ENCODE measurements at places on chromosomes 3 and 15.

GRCh38 chr15:70636540-70637165, 126.7 kb downstream of the UACA start:
- DNase-seq, result no peak

DNA sequence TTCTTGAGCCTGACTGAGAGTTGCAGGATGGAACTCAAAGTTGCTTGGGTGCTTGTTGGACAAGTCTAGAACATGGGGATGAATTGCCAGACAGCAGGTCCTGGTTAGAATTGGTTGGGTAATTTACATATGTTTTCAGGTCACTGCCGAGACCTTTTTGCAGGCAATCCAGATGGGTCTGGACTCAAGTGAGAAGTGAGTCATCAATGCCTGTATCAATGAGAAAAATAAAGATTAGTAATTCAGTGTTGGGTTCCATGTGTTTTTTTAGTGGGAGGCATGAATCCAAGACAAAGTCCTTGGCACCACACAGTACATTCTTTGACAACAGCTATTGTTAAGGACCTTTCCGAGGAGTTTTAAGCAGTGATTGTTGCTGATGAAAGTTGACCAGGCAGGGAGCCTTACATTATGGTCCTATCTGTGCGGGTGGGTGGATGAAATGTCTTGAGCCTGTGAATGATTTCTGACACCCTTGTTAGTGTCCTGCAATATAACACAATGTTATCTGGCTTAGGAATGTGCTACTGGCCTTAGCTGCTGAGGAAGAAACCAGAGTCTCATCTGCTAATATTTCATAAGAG, 77.7 kb downstream of the CRYGS start:
- DNase-seq, result no peak

- no peak for DNase-seq
These were observed 91.1 kb upstream of the TNIK start for GRCh38 chr3:171551296-171551695.

GRCh38 chr15:84648539-84648938, 5.5 kb downstream of the WDR73 start:
- no peak for DNase-seq

All from stimulated activated CD4-positive, alpha-beta T cell treated with anti-CD3 and anti-CD28 coated beads, Interleukin-15, amount 100 ng/mL, for 1 hour (primary cell).